ENCODE measurements at places on chromosomes 2 and 18.

- no peak for DNase-seq
These were observed 680.9 kb downstream of the IRS1 start for GRCh38 chr2:226118471-226119429.

DNA sequence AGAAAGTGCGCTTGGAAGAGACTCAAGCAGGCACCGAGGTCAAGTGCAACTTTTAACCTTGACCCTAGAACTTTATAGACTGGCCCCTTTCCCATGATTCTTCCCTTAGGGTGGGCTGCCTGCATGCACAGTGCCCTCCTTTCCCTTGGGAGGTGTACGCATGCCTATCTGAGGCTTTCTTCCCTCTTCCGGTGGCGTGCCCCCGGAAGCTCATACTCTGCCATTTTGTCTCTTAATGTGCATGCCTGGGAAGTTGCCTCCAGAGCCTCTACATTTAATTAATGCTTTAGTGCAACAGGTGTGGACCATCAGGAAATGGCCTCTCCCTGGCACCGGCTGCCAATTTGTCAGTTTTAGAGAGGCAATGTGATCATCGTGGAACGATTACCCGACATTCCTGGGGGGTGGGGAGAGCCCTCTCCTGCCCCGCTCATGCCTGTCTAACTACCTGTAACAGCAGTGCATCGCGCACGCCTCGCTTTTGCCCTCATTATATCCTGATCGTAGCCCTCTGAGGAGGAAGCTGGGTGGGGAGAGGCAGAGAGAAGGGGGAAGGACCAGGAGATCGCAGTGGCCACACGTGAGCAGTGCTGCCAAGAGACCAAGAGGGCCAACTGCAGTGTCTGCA, 194.8 kb downstream of the TFCP2L1 start:
- DNase-seq: no peak

DNA sequence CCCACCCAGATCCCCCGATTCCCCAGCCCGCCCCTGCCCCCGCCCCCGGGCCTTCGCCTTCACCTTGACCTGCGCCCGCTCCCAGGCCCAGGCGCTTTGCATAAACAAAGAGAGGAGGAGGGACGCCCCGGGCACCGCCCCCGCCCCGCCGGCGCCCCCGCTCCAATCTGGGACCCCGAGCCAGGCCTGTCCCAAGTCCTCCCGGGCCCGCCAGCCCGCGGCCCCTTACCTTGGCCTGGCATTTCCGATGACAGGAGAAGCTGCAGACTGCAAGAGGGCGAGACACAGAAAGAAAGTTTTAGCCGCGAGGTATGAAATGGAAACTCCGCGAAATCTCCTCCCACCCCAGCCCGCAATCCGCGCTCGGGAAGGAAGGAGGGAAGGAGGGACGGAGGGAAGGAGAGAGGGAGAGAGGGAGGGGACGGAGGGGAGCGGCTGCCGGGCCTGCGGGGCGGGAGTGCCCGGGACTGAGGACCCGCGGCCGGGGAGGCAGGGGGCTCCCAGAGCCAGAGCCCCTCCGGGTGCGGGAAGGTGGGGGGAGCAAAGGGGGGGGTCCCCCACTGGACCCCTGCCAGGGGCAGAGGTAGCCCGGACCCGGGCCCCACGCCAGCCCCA, 24.2 kb downstream of the TNS1 start:
- DNase-seq: no peak

GRCh38 chr2:121818546-121818945, 63.1 kb downstream of the TSN start:
- no peak for DNase-seq

GRCh38 chr2:96895746-96896651, 26.1 kb upstream of the SEMA4C start:
- DNase-seq: no peak

- DNase-seq: no peak
These were observed 14.3 kb upstream of the TMEM185B start for GRCh38 chr2:120237491-120237902.

- DNase-seq: no peak
These were observed 369.4 kb upstream of the CYRIA start for GRCh38 chr2:17035010-17035409.

GRCh38 chr2:128421286-128421685, 102.6 kb upstream of the HS6ST1 start:
- no peak for DNase-seq

DNA sequence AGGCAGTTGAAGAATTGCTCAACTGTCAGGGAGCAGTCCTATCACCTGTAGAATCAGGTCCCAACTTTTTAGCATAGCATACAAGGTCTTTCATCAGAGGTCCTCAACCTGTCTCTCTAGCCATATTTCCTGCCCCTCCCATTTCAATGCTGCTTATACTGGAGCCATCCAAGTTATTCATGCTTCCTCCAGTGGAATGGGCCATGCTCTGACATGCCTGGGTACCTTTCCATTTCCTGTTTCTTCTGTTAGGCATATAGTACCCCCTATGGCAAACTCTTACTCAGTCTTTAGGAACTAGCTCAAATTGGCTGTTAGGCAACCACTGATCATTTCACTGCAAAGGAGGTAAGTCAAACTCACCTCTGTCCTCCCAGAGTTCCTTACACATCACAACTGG, 51.0 kb upstream of the ABCA12 start:
- DNase-seq: no peak

- DNase-seq: no peak
These were observed 667.0 kb downstream of the TSN start for GRCh38 chr2:122422384-122422991.

- no peak for DNase-seq
These were observed 29.8 kb upstream of the YES1 start for GRCh38 chr18:841647-842370.

- DNase-seq: no peak
These were observed 115.5 kb upstream of the CHAC2 start for GRCh38 chr2:53652131-53652530.

- DNase-seq: no peak
These were observed 329.2 kb upstream of the FIGN start for GRCh38 chr2:164065038-164065437.

- DNase-seq: no peak
These were observed 58.0 kb downstream of the TMEM163 start for GRCh38 chr2:134660626-134661402.

DNA sequence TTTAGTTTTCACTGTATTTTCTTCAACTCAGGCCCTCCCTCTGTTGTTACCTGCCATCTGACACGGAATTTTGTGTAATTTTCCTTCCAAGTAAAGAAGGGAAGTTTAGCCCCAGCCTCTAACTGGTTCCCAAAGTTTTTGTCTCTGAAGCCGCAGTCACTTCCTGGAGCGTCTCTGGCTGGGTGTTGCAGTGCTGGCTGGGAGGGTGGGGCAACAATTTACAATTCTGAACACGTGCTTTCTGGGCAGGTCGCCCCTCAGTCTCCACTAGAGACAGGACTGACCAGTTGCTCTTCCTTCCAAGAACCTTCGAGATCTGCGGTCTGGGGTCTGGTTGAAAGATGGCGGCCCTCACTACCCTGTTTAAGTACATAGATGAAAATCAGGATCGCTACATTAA, 3.5 kb downstream of the CNDP2 start:
- no peak for DNase-seq

- DNase-seq: no peak
These were observed 59.1 kb downstream of the TNS1 start for GRCh38 chr2:217943446-217944321.

GRCh38 chr2:44547718-44548117, 186.0 kb downstream of the CAMKMT start:
- no peak for DNase-seq

GRCh38 chr18:8142131-8142711, 467.0 kb upstream of the RAB12 start:
- no peak for DNase-seq

DNA sequence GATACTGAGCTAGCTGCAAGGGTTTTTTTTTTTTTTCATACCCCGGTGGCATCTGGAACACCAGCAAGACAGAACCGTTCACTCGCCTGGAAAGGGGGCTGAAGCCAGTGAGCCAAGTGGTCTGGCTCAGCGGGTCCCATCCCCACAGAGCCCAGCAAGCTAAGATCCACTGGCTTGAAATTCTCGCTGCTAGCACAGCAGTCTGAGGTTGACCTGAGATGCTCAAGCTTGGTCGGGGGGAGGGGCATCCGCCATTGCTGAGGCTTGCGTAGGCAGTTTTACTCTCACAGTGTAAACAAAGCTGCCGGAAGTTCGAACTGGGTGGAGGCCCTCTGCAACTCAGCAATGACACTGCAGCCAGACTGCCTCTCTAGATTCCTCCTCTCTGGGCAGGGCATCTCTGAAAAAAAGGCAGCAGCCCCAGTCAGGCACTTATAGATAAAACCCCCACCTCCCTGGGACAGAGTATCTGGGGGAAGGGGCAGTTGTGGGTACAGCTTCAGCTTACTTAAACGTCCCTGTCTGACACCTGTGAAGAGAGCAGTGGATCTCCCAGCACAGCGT, 5.1 kb upstream of the MIB1 start:
- no peak for DNase-seq

GRCh38 chr18:38497266-38497665, 931.7 kb upstream of the CELF4 start:
- no peak for DNase-seq

DNA sequence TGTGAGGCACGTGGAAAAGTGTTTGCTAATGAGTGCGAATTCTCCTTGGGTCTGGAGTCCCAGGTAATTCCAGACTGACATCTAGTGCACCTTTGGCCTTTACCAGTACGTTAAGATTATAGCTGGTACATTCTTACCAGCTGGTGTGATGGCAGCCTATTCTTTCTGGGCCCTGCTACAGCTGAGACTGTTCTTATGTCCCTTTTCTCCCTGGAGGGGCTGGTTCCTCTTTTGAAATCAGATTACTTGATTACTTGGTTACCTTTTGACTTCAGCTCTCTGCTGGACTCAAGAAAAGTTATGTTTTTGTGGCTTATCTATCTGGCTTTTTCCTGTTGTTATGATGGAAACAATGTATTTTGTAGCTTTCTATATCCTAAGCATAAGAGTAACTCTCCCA, 14.5 kb downstream of the CABYR start:
- DNase-seq: no peak

- DNase-seq: no peak
These were observed 53.5 kb upstream of the TCF4 start for GRCh38 chr18:55641486-55641885.

GRCh38 chr18:54766634-54767033, 61.6 kb upstream of the RAB27B start:
- DNase-seq: no peak

- no peak for DNase-seq
These were observed 8.8 kb upstream of the RAPH1 start for GRCh38 chr2:203543898-203544328.

DNA sequence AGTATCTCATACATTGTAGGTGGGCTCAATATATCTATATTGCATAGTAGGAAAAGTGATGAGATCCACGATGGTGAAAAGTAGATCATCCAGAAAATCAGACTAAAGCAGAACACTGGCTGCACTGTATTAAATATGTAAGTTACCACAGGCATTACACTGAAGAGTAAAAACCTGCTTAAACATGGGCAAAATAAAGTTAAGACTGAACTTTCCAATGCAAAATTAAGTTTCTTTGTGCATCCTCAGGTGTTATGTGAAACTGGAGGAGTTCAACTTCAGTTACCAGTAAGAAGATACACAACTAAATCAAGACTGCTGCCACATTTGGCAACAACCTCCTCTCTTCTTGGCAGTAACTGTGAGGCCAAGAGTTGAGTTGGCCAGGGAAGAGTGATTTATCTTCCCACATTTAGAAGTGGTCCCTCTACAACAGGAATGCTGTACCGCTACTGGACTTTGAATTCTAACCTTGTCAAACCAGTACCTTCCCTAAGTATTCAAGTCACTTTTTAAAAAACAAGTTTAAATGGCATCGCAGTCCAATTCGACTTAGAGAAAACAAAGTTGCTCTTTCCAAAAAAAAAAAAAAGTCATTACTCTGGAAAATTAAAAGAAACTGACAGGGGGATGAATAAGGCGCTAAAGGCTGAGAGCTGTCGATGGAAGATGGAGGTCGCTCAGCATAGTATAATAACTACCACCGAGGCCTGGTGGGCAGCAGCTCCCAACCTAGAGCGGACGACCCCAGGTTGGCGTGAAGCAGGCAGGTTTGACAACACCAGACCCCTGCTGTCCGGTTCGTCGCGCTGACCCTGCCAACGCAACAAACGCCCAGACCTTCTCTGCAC, 1.1 kb downstream of the MAP4K3 start:
- DNase-seq: no peak

DNA sequence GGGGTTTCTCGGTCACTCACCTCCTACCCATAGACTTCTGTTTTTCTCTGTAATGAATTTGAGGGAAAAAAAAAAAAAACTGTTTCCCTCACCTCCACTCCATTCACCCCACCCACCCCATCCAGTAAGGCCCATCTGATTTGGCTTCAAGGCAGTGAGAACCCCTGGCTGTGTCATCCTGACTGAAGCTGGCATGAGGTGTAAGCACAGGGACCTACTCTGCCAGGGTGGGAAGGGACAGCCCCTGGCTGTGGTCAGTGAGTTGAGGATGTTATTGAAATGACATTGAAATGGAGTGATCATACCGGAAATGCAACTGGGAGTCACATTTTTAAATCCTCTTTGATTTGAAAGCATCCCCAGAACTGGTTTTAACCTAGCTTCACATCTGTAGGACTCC, 19.1 kb upstream of the BCL2L11 start:
- no peak for DNase-seq

- no peak for DNase-seq
These were observed 17.6 kb upstream of the TMEM247 start for GRCh38 chr2:46461709-46462171.

- no peak for DNase-seq
These were observed 448.9 kb upstream of the SLC14A2 start for GRCh38 chr18:45166341-45166835.

- DNase-seq: no peak
These were observed 26.7 kb downstream of the AGPS start for GRCh38 chr2:177419274-177419673.

GRCh38 chr2:103789381-103790095, 1027.7 kb downstream of the TMEM182 start:
- no peak for DNase-seq

- no peak for DNase-seq
These were observed 233.4 kb downstream of the MTX2 start for GRCh38 chr2:176502619-176503018.

DNA sequence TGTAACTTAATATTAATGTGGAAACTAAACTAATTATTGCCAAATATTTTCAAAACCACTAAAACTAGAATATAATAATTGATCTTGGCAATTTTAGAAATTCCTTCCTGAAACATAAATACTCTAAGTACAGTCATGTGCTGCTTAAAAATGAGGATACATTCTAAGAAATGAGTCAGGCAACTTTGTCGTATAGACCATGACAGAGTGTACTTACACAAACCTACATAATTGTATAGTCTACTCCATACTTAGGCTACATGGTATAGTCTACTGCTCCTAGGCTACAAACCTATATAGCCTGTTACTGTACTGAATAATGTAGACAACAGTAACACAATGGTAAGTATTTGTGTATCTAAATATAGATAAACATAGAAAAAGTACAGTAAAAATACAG, 27.6 kb downstream of the FEZ2 start:
- DNase-seq: no peak

- DNase-seq: no peak
These were observed 167.5 kb downstream of the DYSF start for GRCh38 chr2:71620851-71621251.
